CD14-positive monocyte (primary cell): ENCODE measurements at places on chromosomes 1 and 21. TPM values are rescaled to one million over a fixed set of nuclear protein-coding genes. Genes with fewer than 3 reads are reported as not detected.
A peak's percentile ranks its signal among the peaks of the same experiment; 100 is the strongest.

PPFIA4 gene
- polyA plus RNA-seq, result 0.52 TPM

CDCA8 gene
- 0.09 TPM for polyA plus RNA-seq

DMRTA2 gene
- not detected for polyA plus RNA-seq

LRRC71 gene
- polyA plus RNA-seq, result not detected

TNFSF4 gene
- polyA plus RNA-seq, result 0.40 TPM

ELAVL4 gene
- not detected for polyA plus RNA-seq

KRTAP13-2 gene
- not detected for polyA plus RNA-seq

OR2L5 gene
- not detected for polyA plus RNA-seq

AZIN2 gene
- 0.03 and 0.15 TPM in 2 replicates for polyA plus RNA-seq

DNA sequence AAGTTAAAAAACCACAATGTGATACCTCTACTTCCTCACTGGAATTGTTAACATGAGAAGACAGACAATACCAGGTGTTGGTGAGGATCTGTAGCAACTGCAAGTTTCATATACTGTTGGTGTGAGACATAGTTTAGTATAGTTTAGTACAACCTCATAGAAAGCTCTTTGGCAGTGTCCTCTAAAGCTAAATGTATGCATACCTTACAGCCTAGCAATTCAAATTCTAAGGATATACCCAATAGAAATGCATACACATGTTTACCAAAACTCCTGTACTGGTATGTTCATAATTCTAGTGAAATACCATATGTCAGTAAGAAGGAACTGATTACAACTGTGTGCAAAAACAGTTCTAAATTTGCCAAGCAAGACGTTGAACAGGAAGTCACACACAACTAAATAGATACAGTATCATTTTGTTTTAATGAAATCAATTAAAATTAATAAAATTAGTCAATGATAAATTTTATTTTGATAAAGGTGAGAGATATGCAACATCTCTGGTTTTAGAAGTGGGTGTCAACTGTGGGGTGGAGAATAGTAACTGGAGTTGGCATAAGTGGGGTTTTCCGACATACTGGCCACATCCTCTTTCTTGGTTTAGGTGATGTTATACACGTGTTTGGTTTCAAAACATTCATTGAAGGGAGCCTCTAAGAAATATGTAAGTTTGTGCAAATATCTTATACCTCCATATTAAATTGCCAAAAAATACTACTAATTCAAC is 450.7 kb downstream of the PTPRC start:
- DNase-seq, result peak; percentile 50
- H3K36me3 ChIP-seq, result no peaks in the 10 kb centered on the region
- no peak overlapping the region for H3K27ac ChIP-seq
- no peak overlapping the region for H3K4me3 ChIP-seq

DNA sequence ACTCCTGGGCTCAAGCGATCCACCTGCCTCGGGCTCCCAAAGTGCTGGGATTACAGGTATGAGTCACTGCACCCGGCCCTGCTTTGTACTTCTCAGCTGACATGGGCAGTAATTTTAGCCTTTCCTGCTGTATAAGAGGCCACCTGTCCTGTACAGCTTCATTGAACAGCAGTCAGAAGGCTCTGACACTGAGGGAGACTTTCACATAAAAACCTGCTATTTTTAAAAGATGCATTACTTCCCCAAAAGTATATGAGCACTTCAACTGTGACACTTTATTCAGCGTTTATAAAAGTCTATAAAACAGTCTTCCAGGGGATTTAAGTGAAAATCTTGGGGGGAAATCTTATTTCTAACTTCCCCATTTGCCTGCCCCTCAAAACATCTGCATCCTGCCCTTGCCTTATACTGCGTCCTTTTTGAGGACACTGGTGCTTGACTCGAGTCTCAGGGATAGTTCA is 17.6 kb downstream of the RNU5D-1 start:
- no peaks in the 10 kb centered on the region for H3K36me3 ChIP-seq
- H3K27me3 ChIP-seq, result peaks cover 6% of the 10 kb centered on the region
- H3K27ac ChIP-seq, result no peak overlapping the region
- peaks cover 8% of the 10 kb centered on the region for H3K4me1 ChIP-seq

- H3K4me3 ChIP-seq, result no peak overlapping the region
- DNase-seq, result no peak
- H3K27me3 ChIP-seq, result no peaks in the 10 kb centered on the region
- no peak overlapping the region for H3K27ac ChIP-seq
- no peaks in the 10 kb centered on the region for H3K36me3 ChIP-seq
- no peaks in the 10 kb centered on the region for H3K4me1 ChIP-seq
Measured at GRCh38 chr1:167431261-167431908, 86.9 kb downstream of the CD247 start.

DNA sequence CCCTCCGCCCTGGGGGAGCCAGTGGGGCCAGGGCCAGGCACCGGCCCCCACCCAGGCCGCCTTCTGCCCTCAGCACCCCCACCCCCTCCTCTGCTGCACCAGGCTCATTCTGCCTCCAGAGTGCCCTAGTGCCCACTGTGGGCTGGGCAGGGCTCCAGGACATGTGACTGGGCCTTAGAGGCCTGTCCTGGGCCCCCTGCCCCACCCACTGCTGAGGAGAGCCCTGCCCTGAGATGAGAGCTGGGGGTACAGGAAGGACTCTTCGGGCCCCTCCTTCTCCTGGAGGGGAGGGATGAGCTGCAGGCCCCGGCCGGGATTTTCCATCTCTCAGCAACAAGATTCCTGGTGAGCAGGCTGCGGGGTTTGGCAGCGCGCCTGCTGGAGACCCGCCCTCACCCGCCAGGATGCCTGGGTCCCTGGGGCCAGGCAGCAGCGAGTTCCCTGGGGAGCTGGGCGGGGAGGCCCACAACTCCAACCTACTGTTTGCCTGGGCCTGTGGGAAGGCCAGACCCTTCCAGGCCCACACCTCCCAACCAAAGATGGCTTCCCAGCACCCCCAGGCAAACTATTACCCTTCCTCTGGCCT is 14.0 kb downstream of the AHDC1 start:
- no peak for DNase-seq
- H3K27ac ChIP-seq, result no peak overlapping the region
- H3K27me3 ChIP-seq, result no peaks in the 10 kb centered on the region
- no peak overlapping the region for H3K4me3 ChIP-seq

- no peak overlapping the region for H3K27ac ChIP-seq
- no peaks in the 10 kb centered on the region for H3K4me1 ChIP-seq
- no peak for DNase-seq
- H3K27me3 ChIP-seq, result no peaks in the 10 kb centered on the region
- H3K36me3 ChIP-seq, result no peaks in the 10 kb centered on the region
Measured at GRCh38 chr21:42581993-42582786, 68.5 kb downstream of the SLC37A1 start.

DNA sequence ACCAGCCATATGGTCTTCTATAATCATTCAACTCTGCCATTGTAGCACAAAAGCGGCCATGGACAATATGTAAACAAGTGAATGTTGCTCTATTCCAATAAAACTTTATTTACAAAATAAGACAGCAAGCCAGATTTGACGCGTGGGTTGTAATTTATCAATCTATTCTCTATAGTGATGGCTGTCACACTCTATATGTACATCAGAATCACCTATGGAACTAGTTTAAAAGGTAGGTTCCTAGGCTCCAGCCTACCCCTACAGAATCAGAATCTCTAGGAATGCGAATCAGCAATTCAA is 7.7 kb downstream of the BCL2L15 start:
- H3K4me3 ChIP-seq, result no peak overlapping the region
- no peaks in the 10 kb centered on the region for H3K27me3 ChIP-seq
- no peak for DNase-seq
- peaks cover 34% of the 10 kb centered on the region for H3K4me1 ChIP-seq
- no peaks in the 10 kb centered on the region for H3K36me3 ChIP-seq
- no peak overlapping the region for H3K27ac ChIP-seq

GRCh38 chr1:96978901-96979300 is 257.3 kb downstream of the PTBP2 start:
- no peak for DNase-seq
- no peak overlapping the region for H3K4me3 ChIP-seq
- H3K27ac ChIP-seq, result no peak overlapping the region
- no peaks in the 10 kb centered on the region for H3K36me3 ChIP-seq
- no peaks in the 10 kb centered on the region for H3K27me3 ChIP-seq
- no peaks in the 10 kb centered on the region for H3K4me1 ChIP-seq

DNA sequence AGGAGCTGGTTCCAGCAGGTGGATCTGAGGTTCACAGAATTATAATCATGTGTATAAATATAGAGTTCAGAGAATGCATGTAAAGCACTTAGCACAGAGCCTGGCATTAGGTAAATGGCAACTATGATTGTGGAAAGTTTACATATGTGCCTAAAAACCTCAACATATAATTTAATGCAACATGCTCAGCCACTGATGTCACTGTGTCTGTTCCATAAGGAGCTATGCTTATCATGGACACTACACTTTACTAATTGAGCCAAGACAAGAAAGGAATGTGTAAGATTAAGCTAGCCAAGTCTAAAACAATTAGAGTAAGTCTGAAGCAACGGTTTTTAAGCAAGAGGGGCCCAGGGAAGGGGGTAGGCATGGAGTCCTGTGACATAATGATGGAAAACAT is 61.5 kb downstream of the GNG12 start:
- no peak overlapping the region for H3K27ac ChIP-seq
- no peaks in the 10 kb centered on the region for H3K27me3 ChIP-seq

GRCh38 chr1:58308206-58308605 is 238.3 kb downstream of the OMA1 start:
- no peaks in the 10 kb centered on the region for H3K27me3 ChIP-seq

DNA sequence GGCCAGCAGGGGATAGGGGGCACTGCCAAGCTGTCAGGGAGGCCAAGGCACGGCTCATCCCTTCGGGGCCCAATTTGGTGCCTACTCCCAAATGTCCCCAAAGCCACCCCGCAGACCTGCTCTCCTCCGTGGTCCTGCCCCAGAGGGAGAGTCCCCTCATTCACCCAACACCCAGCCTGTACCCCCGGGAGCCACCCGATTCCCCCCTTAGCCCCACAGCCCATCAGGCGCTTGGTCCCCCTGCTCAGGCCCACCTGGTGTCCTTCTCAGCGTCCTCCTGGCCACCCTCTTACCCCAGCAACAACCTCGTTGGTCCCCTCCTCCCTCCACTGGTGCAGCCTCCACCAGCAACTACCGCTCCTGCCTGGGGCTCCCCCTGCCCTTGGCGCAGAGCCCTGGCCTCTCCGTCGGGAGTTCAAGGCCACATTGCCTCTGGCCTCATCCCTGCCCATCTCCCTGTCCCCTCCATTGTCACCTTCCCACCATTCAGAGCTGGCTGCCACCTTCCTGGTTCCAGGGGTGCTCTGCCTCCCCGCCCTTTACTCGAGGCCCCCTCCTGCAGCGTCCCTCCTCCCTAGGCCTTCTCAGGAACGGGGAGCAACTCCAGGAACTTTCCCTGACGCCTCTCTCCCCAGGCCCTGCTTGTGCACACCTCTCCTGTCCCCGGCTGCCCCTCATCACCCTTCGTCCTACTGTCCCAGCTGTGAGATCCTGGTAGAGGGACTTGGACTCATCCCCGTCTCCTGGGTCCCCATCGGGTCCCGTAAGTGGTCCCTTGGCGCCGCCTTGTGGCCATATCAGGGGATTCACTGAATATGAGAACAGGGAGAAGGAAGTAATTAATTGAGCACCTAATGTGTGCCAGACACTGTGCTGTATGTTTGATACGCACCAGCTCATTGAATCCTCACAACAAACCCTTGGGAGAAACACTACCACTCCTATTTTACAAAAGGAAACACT is 73.9 kb downstream of the RAP1GAP start:
- no peaks in the 10 kb centered on the region for H3K27me3 ChIP-seq
- DNase-seq, result peak; percentile 19
- H3K27ac ChIP-seq, result no peak overlapping the region
- H3K4me3 ChIP-seq, result no peak overlapping the region
- no peaks in the 10 kb centered on the region for H3K4me1 ChIP-seq
- H3K36me3 ChIP-seq, result no peaks in the 10 kb centered on the region

- peak overlapping the region; percentile 44 for H3K27ac ChIP-seq
- H3K4me1 ChIP-seq, result peaks cover 26% of the 10 kb centered on the region
- no peaks in the 10 kb centered on the region for H3K27me3 ChIP-seq
- H3K4me3 ChIP-seq, result no peak overlapping the region
Measured at GRCh38 chr1:151344291-151344690, 2.8 kb downstream of the RFX5 start.

GRCh38 chr1:28265577-28265976 is 6.3 kb downstream of the SESN2 start:
- peaks cover 8% of the 10 kb centered on the region for H3K4me1 ChIP-seq
- no peak overlapping the region for H3K4me3 ChIP-seq
- no peak overlapping the region for H3K27ac ChIP-seq
- no peak for DNase-seq
- H3K27me3 ChIP-seq, result peaks cover 2% of the 10 kb centered on the region

- H3K27ac ChIP-seq, result no peak overlapping the region
- no peak overlapping the region for H3K4me3 ChIP-seq
- H3K27me3 ChIP-seq, result no peaks in the 10 kb centered on the region
- H3K4me1 ChIP-seq, result no peaks in the 10 kb centered on the region
- DNase-seq, result no peak
Measured at GRCh38 chr1:41315146-41315822, 46.0 kb upstream of the FOXO6 start.

DNA sequence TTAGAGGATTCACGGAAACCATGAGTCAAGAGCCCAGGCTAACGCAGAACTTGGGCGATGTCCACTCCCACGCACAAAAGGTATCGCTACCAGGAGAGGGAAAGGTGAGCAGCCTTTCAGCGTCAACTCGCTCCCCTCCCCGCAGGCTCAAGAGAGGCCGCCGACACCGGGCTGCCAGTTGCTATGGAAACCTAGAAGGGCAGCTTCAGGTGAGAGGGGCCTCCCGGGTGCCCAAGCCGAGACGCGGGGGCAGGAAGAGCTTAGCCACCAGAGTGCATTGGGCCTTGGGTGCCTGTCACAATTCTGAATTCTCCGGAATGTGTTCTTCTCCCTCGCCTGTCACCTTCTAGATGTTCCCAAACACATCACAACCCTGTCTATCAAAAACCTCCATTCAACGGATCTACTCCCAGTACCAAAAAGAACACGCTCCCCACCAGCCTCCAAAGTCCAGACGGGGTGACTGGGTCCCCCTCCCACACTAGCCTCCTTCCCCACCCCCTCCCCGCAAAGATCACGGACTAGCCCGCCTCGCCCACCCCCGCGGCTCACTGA is 694 bp downstream of the MEAF6 start:
- H3K4me3 ChIP-seq, result peak overlapping the region; percentile 57
- peaks cover 17% of the 10 kb centered on the region for H3K4me1 ChIP-seq
- peak overlapping the region; percentile 96 for H3K27ac ChIP-seq
- DNase-seq, result no peak
- H3K36me3 ChIP-seq, result peaks cover 18% of the 10 kb centered on the region

DNA sequence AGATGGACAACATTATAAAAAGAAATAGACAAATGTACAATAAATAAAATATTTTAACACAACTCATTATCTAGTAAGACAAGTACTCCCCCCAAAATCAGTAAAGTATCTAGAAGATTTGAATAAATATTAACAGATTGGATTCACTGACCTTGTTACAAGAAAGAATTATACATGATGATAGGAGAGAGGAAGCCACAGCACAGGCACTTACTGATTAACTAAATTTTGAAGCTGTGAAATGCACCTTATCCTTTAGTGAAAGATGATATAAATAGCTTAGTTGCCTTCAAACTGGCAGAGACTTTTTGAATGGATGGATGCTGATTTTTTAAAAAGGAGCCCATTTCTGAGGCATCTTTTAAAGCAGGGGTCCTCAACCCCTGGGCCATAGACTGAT is 8.5 kb downstream of the CR1 start:
- no peak overlapping the region for H3K27ac ChIP-seq
- H3K27me3 ChIP-seq, result no peaks in the 10 kb centered on the region
- no peak for DNase-seq
